CD8-positive, alpha-beta memory T cell (primary cell): ENCODE measurements at places on chromosomes 4 and X. TPM values are rescaled to one million over a fixed set of nuclear protein-coding genes. Genes with fewer than 3 reads are reported as not detected.

DNA sequence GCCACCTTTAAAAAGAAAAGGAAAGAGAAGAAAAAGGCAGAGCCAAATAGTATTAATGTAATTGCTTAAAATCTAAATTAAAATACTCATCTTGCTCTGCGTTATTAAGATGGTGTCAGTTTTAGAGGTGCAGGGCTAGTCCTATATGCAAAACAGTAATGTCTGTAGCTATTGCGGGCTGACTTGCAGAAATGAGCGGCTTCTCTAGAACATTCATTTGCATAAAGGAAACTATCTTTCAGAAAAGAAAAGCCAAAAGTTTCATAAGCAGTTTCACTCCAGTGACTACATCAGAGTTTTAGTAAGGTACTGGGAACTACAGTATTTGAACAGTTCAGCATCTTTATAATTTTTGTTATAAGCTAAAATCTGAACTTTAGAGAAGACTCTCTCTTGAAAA, 6.0 kb downstream of the SMAD1 start:
- peaks cover 6% of the 10 kb centered on the region for H3K4me1 ChIP-seq
- no peak overlapping the region for H3K27ac ChIP-seq
- no peak for DNase-seq
- H3K36me3 ChIP-seq = no peaks in the 10 kb centered on the region

- no peaks in the 10 kb centered on the region for H3K27me3 ChIP-seq
- no peak overlapping the region for H3K27ac ChIP-seq
These were observed 121.7 kb upstream of the KCNIP4 start for GRCh38 chr4:22070256-22070655.

- H3K27me3 ChIP-seq = no peaks in the 10 kb centered on the region
- peak overlapping the region; percentile 79 for H3K27ac ChIP-seq
- DNase-seq = peak; percentile 56
These were observed 5.4 kb upstream of the PRICKLE3 start for GRCh38 chrX:49191574-49192011.

DNA sequence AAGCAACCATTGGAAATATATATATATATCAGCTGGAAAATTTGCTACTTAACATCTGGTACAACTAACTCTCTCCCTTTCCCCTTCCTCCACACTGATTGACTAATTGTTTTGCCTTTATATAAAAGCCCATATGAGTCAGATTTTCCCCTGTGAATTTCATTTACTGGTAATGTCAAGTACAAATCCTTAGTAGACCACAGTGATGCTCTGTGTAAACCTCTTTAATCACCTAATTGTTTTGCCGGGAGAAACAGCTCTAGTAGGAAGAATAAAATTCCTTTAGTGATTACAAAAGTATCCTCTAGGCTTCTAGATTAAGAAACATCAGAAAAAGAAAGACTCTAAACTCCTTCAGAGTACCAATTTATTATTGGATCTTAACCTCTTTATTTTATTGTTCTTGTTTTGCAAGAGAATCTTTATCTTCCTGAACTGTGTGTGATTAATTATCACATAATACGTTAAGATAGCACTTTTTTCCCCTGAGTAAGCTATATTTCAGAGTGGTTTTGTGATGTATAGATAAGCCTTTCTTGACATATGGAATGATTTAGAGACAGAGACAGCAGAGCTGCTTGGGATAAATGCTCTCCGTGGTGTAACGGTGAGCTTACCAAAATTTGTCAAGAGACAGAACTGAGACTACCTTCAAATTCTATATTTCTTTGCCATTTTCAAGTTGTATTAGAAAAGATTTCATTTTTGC, 1606.4 kb upstream of the TENM3 start:
- H3K4me3 ChIP-seq = no peak overlapping the region
- no peaks in the 10 kb centered on the region for H3K4me1 ChIP-seq
- no peaks in the 10 kb centered on the region for H3K27me3 ChIP-seq

DNA sequence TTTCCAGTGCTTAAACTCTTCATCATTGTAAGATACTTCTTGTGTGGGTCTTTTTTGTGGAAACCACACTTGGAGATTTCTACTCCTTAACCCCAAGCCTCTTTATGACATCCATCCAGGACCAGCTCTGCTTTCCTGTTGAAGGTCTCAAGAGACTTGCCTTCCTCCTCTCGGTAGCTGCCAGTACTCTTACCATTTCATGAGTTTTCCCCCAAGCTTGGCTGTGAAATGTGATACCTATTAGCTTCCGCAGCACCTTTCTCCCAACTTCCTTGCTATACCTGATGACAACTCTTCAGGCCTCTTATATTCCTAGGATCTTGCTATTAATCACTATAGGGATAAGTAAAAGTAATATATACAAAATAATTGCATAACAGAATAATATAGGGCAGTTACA, 1.9 kb upstream of the DCK start:
- no peak overlapping the region for H3K4me3 ChIP-seq
- no peak overlapping the region for H3K27ac ChIP-seq
- no peaks in the 10 kb centered on the region for H3K36me3 ChIP-seq
- no peak for DNase-seq
- H3K4me1 ChIP-seq = peaks cover 25% of the 10 kb centered on the region
- H3K27me3 ChIP-seq = no peaks in the 10 kb centered on the region

GRCh38 chr4:102807345-102807744, 20.0 kb downstream of the UBE2D3 start:
- no peak for DNase-seq
- H3K27me3 ChIP-seq = no peaks in the 10 kb centered on the region
- H3K4me3 ChIP-seq = no peak overlapping the region

GRCh38 chrX:129908636-129909035, 2.7 kb downstream of the UTP14A start:
- H3K36me3 ChIP-seq = peaks cover 27% of the 10 kb centered on the region
- no peak for DNase-seq
- H3K27me3 ChIP-seq = no peaks in the 10 kb centered on the region

GRCh38 chr4:25350561-25350960, 26.5 kb upstream of the ANAPC4 start:
- no peak for DNase-seq
- H3K27me3 ChIP-seq = no peaks in the 10 kb centered on the region
- H3K4me1 ChIP-seq = no peaks in the 10 kb centered on the region
- no peak overlapping the region for H3K4me3 ChIP-seq
- H3K36me3 ChIP-seq = no peaks in the 10 kb centered on the region

GRCh38 chr4:157803421-157803820, 369.4 kb downstream of the GASK1B start:
- no peak overlapping the region for H3K4me3 ChIP-seq
- no peaks in the 10 kb centered on the region for H3K27me3 ChIP-seq
- no peak overlapping the region for H3K27ac ChIP-seq
- no peak for DNase-seq
- no peaks in the 10 kb centered on the region for H3K4me1 ChIP-seq
- H3K36me3 ChIP-seq = no peaks in the 10 kb centered on the region

GRCh38 chr4:147899512-147899911, 167.6 kb downstream of the ARHGAP10 start:
- DNase-seq = no peak
- H3K27me3 ChIP-seq = no peaks in the 10 kb centered on the region
- no peak overlapping the region for H3K27ac ChIP-seq
- H3K4me3 ChIP-seq = no peak overlapping the region

GRCh38 chr4:121728066-121728465, 31.3 kb upstream of the ANXA5 start:
- H3K4me1 ChIP-seq = no peaks in the 10 kb centered on the region
- no peak overlapping the region for H3K4me3 ChIP-seq
- no peak overlapping the region for H3K27ac ChIP-seq
- DNase-seq = no peak

DNA sequence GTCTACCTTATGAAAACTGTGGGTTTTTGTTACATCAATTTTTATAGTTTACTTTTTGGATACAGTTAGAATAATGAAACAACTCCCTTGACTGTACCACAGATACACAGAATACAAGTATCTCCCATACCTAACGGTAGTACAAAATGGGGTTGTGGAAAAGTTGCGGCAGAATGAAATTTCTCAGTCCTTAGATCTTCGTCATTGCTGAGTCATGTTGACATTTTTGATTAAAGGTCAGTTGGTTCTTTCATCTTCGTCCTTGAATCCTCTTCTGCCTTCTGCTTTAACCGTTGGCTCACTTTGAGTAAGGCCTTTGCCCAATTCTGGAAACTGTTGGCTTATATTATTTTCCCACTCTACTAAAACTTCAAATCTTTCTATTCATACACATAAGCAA, 75.6 kb downstream of the TRIML1 start:
- H3K27ac ChIP-seq = no peak overlapping the region
- DNase-seq = no peak
- H3K36me3 ChIP-seq = no peaks in the 10 kb centered on the region
- no peak overlapping the region for H3K4me3 ChIP-seq

- peaks cover 7% of the 10 kb centered on the region for H3K4me1 ChIP-seq
- DNase-seq = no peak
- no peaks in the 10 kb centered on the region for H3K36me3 ChIP-seq
- H3K27ac ChIP-seq = peak overlapping the region; percentile 86
These were observed 934 bp downstream of the PDHA1 start for GRCh38 chrX:19344661-19345060.

GRCh38 chr4:78710536-78710935, 65.6 kb upstream of the BMP2K start:
- no peaks in the 10 kb centered on the region for H3K27me3 ChIP-seq
- H3K36me3 ChIP-seq = no peaks in the 10 kb centered on the region
- no peak overlapping the region for H3K27ac ChIP-seq

GRCh38 chr4:17528551-17529165, 13.7 kb downstream of the CLRN2 start:
- DNase-seq = no peak
- peaks cover 3% of the 10 kb centered on the region for H3K27me3 ChIP-seq
- no peaks in the 10 kb centered on the region for H3K36me3 ChIP-seq
- H3K27ac ChIP-seq = no peak overlapping the region
- no peak overlapping the region for H3K4me3 ChIP-seq
- H3K4me1 ChIP-seq = no peaks in the 10 kb centered on the region

DNA sequence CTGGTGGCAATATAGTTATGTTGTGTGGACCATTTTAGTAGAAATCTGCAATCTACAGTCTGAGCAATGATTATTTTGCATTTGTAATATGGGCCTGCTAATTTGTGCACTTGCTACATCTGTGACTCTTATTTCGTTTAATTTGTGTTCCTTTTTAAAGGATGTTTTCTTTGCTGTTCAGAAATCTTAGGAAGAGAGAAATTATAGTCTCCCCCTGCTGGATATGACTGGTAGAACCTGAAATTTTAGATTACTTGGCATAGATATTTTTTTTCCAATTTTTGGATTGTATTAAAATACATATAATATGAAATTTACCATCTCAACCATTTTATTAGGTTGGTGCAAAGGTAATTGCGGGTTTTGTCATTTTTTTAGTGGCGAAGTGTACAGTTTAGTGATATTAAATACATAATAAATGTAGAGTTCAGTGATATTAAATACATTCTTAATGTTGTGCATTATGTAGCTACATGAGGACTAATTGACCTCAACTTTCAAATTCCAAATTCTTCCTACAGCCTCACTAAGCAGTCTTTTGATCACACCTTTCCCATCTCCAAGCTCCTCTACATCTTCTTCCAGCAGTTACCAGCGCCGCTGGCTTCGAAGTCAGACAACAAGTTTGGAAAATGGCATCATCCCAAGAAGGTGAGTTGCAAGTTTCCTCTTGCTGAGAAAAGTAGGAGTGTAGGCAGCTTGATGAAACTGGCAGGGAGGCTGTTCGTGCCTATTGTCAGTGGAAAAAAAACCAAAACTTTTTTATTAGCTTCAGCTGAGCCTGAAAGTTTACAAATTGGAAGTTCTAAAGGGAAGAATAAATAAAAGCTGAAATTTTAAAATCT, 82.2 kb downstream of the FNIP2 start:
- H3K27me3 ChIP-seq = no peaks in the 10 kb centered on the region
- H3K36me3 ChIP-seq = no peaks in the 10 kb centered on the region
- H3K27ac ChIP-seq = no peak overlapping the region

GRCh38 chrX:119870626-119871131, 854 bp downstream of the RNF113A start:
- peak; percentile 17 for DNase-seq
- H3K4me1 ChIP-seq = peaks cover 9% of the 10 kb centered on the region
- no peaks in the 10 kb centered on the region for H3K27me3 ChIP-seq
- peak overlapping the region; percentile 95 for H3K27ac ChIP-seq

GRCh38 chrX:15973299-15973698, 118.7 kb upstream of the AP1S2 start:
- no peak overlapping the region for H3K27ac ChIP-seq
- DNase-seq = peak; percentile 0
- H3K27me3 ChIP-seq = no peaks in the 10 kb centered on the region
- no peaks in the 10 kb centered on the region for H3K4me1 ChIP-seq
- H3K4me3 ChIP-seq = no peak overlapping the region

- no peak for DNase-seq
- no peaks in the 10 kb centered on the region for H3K27me3 ChIP-seq
- no peaks in the 10 kb centered on the region for H3K36me3 ChIP-seq
- no peaks in the 10 kb centered on the region for H3K4me1 ChIP-seq
- H3K4me3 ChIP-seq = no peak overlapping the region
- no peak overlapping the region for H3K27ac ChIP-seq
These were observed 140.8 kb downstream of the OPHN1 start for GRCh38 chrX:68292471-68292870.

Gene P2RY4
- not detected for total RNA-seq

Gene ERAS
- total RNA-seq = not detected

Gene OPN1LW
- total RNA-seq = not detected

Gene RBM47
- total RNA-seq = 1.4 TPM

Gene AFM
- not detected for total RNA-seq

Gene ADGRG2
- not detected for total RNA-seq

Gene GPC4
- total RNA-seq = not detected

Gene IL1RAPL2
- total RNA-seq = not detected

Gene SMPX
- not detected for total RNA-seq

Gene SCFD2
- total RNA-seq = 25.7 TPM

Gene SPARCL1
- not detected for total RNA-seq

Gene GRIPAP1
- total RNA-seq = 57.7 TPM

Gene EMCN
- not detected for total RNA-seq

Gene HTN3
- total RNA-seq = not detected

Gene TIMP1
- 6.9 TPM for total RNA-seq
